ENCODE measurements at places on chromosomes 11 and 22.

GRCh38 chr11:134347441-134347840 lies 15.7 kb downstream of the GLB1L2 start:
- DNase-seq: no peak

GRCh38 chr11:116548256-116548655 lies 224.5 kb downstream of the BUD13 start:
- DNase-seq: no peak

DNA sequence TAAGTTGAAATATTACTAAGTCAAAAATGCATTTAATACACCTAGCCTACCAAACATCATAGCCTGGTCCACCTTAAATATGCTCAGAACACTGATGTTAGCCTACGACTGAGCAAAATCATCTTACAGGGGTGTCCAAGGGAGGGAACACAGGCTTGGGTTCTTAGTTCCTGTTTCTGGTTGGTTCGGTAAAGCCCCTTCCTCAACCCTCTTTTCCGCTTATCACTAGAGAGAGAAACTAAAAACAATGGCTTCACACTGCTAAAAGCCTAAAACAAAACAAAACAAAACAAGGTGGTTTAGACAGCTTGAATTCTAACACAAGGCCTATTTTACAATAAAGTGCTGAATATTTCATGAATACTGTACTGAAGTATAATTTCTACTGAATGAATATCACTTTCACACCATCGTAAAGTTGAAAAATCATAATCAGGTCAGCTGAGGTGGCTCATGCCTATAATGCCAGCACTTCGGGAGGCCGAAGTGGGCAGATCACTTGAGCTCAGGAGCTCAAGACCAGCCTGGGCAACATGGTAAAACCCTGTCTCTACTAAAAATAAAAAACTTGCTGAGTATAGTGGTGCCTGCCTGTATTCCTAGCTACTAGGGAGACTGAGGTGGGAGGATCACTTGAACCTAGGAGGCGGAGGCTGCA lies 118.0 kb downstream of the SIK3 start:
- no peak for DNase-seq

- DNase-seq: no peak
Observed at GRCh38 chr11:128532572-128533091, 54.7 kb downstream of the ETS1 start.

DNA sequence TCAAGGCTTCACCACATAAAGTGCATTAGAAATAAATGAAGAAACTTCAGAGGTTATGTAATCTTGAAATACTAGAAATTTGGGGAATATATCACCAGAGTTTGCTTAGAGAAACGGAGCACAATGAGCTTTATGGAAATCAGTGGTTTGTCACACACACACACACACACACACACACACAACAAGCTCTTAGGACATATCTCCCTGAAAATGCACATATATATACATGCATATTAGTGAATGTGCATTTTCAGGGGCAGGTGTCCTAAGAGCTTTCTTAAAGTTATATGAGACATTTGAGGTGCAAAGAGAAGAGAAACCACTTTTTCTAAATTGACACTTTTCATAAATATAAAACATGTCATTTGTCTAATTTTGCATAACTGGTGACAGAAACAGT lies 93.7 kb upstream of the CARD18 start:
- DNase-seq: no peak

DNA sequence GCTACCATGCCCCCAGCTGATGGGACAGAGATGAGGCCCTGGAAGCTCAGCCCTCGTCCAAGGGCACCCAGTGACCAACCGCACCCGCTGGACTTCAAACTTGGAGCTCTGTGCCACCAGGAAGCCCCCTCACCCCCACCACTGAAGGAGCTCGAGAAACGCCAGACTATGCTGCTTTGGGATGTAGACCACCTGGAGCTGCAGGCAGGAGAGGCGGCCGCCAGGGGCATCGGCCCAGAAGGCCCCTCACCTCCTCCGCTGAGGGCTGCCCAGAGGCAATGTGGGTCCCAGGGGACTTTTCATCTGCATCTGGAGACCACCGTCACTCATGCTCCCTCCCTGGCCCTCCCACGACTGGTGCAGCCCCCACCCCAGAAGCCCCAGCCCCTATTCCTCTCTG lies 28.3 kb downstream of the CDKN1C start:
- no peak for DNase-seq

DNA sequence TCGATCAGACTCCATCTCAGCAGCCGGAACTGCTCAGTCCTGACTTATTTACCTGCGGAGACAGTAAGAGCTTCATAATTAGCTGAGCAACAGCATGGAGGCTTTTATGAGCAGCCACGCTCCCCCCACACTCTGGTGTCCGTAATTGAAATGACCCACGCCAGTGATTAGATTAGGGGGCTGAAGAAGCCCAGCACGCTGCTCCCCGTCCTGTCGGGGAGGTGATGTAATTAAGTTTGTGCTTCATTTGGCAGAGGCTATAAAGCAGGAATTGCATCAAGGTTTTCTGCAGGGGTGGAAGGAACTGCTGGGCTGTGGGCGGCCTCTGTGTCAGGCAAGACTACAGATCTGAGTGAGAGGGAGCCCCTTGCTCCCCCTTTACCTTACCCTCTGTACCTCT lies 22.8 kb upstream of the HTR3A start:
- DNase-seq: no peak

GRCh38 chr11:96318399-96318798 lies 24.6 kb downstream of the MAML2 start:
- no peak for DNase-seq
